ENCODE measurements at places on chromosomes 6 and 20. TPM values are rescaled to one million over a fixed set of nuclear protein-coding genes. Genes with fewer than 3 reads are reported as not detected.

DNA sequence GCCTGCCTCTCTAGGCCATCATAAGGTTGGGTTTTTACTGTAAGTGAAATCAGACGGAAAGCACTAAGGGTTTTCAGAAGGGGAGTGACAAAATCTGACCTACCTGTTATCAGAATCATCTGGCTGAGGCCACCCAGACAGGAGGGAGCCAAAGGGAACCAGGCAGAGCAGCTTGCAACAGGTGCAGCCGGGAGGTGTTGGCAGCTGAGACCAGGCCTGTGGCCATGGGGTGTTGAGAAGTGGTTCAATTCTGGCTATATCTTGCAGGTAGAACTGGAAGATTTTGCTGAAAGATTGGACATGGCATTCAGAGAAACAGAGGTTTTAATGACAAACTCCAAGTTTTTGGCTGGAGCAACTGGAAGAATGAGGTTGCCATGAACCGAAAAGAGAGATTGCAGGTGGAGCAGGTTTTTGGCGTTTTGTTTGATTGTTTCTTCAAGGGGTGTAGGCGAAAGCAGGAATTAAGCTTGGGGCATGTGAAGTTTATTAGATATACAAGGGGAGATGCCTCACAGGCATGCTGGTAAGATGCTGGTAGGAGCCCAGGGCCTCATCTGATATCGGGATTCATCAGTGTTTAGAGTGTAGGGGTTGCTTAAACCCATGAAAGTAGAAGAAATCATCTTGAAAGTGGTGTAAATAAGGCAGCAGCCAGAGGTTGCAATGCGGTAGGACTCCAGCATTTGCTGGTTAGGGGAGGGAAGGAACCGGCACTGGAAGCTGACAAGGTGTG is 35.1 kb upstream of the MAP3K4 start:
- no peaks in the 10 kb centered on the region for H3K36me3 ChIP-seq
- no peak overlapping the region for H3K4me3 ChIP-seq
- peaks cover 17% of the 10 kb centered on the region for H3K27me3 ChIP-seq
- no peak for DNase-seq
- no peaks in the 10 kb centered on the region for H3K4me1 ChIP-seq

DLGAP4 gene
- 44.2 TPM for total RNA-seq

- no peaks in the 10 kb centered on the region for H3K36me3 ChIP-seq
- DNase-seq = no peak
- no peaks in the 10 kb centered on the region for H3K27me3 ChIP-seq
- H3K27ac ChIP-seq = no peak overlapping the region
- H3K4me1 ChIP-seq = no peaks in the 10 kb centered on the region
These were observed 88.3 kb upstream of the NT5E start for GRCh38 chr6:85361643-85362014.

STK38 gene
- total RNA-seq = 93.2 TPM

- H3K4me1 ChIP-seq = no peaks in the 10 kb centered on the region
- no peak overlapping the region for H3K27ac ChIP-seq
These were observed 283.0 kb upstream of the CDH4 start for GRCh38 chr20:60968853-60969720.

DNA sequence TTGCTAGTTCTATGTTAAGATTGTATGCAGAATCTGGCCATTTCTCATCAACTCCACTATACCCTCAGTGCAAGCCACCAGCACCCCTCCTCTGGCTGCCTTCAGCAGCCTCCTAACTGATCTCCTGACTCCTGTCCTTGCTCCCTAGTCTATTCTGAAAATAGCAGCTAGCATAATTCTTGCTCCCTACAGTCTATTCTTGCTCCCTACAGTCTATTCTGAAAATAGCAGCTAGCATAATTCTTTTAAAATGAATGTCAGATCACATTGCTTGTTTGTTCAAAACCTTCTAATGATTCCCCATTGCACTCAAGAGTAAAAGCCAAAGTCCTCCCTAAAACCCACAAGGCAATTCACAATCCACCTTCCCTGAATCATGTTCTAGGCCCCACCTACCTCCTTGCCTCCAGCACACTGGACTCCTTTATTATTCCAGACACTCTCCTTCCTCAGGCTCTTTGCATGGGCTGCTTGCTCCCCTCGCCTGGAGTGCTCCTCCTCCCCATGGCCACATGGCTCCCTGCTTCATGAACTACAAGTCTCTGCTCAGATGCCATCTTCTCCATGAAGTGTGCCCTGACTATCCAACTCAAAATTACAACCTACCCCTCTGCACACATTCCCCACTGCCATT is 164.2 kb upstream of the TNFAIP3 start:
- H3K36me3 ChIP-seq = no peaks in the 10 kb centered on the region
- H3K27ac ChIP-seq = no peak overlapping the region
- H3K4me3 ChIP-seq = no peak overlapping the region
- H3K27me3 ChIP-seq = no peaks in the 10 kb centered on the region

GRCh38 chr6:169720207-169720855 is 4.0 kb downstream of the PHF10 start:
- H3K4me3 ChIP-seq = no peak overlapping the region
- no peak overlapping the region for H3K27ac ChIP-seq
- peaks cover 33% of the 10 kb centered on the region for H3K4me1 ChIP-seq
- DNase-seq = no peak

DNA sequence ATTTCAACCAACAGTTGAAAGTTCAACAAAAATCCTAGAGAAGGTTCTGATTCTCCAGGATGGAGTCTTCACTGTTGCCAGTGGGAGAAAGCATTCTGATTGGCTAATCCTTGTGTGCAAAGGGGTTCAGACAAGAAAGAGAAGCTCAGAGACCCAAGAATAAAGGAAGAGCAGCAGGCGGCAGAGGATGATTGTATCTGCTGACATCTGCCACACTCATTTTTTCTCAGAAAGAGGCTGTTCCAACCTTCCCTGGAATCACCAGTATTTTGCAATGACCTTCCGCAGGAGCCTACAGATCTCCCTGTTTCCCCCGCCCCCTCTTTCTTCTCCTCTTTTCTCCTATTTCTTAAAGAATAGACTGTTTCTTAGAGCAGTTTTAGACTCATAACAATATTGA is 376.7 kb downstream of the CDH26 start:
- no peak for DNase-seq
- peaks cover 2% of the 10 kb centered on the region for H3K27me3 ChIP-seq
- H3K27ac ChIP-seq = no peak overlapping the region
- no peaks in the 10 kb centered on the region for H3K36me3 ChIP-seq
- no peaks in the 10 kb centered on the region for H3K4me1 ChIP-seq

- no peak overlapping the region for H3K4me3 ChIP-seq
- no peaks in the 10 kb centered on the region for H3K27me3 ChIP-seq
- no peak for DNase-seq
- peaks cover 8% of the 10 kb centered on the region for H3K36me3 ChIP-seq
- no peak overlapping the region for H3K27ac ChIP-seq
These were observed 34.8 kb upstream of the UST start for GRCh38 chr6:148711833-148712654.

CCN2 gene
- not detected for total RNA-seq

GRCh38 chr6:20582586-20583443 is 48.6 kb downstream of the CDKAL1 start:
- peaks cover 38% of the 10 kb centered on the region for H3K36me3 ChIP-seq
- H3K27ac ChIP-seq = no peak overlapping the region
- no peak for DNase-seq
- peaks cover 17% of the 10 kb centered on the region for H3K4me1 ChIP-seq

- H3K27ac ChIP-seq = no peak overlapping the region
- H3K4me1 ChIP-seq = peaks cover 43% of the 10 kb centered on the region
- H3K4me3 ChIP-seq = no peak overlapping the region
- DNase-seq = no peak
- peaks cover 17% of the 10 kb centered on the region for H3K36me3 ChIP-seq
- H3K27me3 ChIP-seq = peaks cover 4% of the 10 kb centered on the region
These were observed 12.2 kb upstream of the PTGIS start for GRCh38 chr20:49579874-49580812.

DNA sequence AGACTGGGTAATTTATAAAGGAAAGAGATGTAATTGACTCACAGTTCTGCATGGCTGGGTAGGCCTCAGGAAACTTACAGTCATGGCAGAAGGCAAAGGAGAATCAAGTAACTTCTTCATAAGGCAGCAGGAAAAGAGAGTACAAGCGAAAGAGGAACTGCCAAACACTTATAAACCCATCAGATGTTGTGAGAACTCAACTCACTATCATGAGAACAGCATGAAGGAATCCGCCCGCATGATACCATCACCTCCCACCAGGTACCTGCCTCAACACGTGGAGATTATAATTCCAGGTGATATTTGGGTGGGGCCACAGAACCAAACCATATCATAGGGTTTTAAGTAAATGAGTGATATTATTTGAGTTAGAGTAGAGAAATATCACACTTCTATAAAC is 189.3 kb downstream of the TSHZ2 start:
- H3K4me3 ChIP-seq = no peak overlapping the region
- H3K27ac ChIP-seq = no peak overlapping the region
- no peaks in the 10 kb centered on the region for H3K36me3 ChIP-seq
- H3K27me3 ChIP-seq = no peaks in the 10 kb centered on the region
- peaks cover 9% of the 10 kb centered on the region for H3K4me1 ChIP-seq

DNA sequence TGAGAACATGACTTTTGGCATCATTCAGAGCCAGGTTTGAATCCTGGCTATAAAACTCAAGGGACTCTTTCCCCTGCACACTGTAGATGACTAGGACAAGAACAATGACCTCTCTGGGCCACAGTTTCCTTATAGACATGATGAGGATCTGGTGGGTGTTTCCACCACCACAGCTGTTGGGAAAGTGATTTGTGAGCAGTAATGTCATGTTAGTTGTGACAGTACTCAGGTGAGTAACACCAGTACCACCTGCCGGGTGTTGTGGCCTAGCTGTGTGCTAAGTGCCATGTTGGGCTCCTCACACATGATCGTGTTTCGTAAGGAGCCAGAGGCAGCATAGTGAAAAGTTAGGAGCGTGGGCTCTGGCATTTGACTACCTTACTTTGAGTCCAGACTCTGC is 24.1 kb downstream of the HM13 start:
- peaks cover 50% of the 10 kb centered on the region for H3K4me1 ChIP-seq
- no peaks in the 10 kb centered on the region for H3K27me3 ChIP-seq
- no peak for DNase-seq

DNA sequence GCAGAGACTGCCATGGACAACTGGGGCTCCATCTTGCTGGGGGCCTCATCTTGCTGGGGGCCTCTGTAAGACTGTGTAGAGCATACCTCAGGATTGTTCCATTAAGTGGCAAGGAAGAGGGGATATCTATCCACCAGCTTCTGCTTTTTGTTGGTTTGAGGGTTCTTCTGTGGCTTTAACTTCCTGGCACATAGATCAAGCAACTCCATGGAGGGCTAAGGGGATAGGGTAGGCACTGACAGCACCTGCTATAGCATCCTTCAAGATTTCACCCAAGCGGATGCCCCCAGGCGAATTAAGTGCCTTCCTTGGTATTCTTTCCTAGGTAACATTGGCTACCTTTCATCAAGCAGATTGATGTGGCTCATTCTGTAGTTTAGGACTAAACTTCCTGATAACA is 3.8 kb upstream of the LRRN4 start:
- peaks cover 11% of the 10 kb centered on the region for H3K4me1 ChIP-seq
- H3K4me3 ChIP-seq = no peak overlapping the region
- no peak overlapping the region for H3K27ac ChIP-seq

DNA sequence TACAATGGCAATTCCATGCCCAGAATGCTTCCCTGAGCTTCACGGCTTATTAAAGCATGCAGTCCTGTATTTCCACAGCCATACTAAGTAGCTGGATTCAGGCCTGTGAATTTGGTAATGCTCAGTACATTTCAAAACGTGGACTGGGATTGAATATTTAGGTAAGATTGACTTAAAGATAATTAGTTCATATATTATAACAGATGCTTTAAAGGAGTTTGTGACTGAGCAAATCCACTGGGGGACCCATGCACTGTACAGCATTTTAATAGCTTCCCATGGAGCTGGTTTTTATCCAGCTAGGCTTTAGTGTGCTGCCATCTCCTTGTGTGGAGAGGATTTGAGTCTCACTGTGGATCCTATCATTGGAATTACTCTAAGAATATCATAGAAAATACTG is 420.9 kb upstream of the FLRT3 start:
- no peaks in the 10 kb centered on the region for H3K4me1 ChIP-seq
- no peak overlapping the region for H3K27ac ChIP-seq
- DNase-seq = no peak
- no peaks in the 10 kb centered on the region for H3K27me3 ChIP-seq
- H3K4me3 ChIP-seq = no peak overlapping the region

BMP7 gene
- not detected for total RNA-seq

GRCh38 chr6:81694855-81695254 is 57.6 kb downstream of the TENT5A start:
- H3K36me3 ChIP-seq = no peaks in the 10 kb centered on the region
- H3K4me3 ChIP-seq = no peak overlapping the region
- DNase-seq = no peak
- no peaks in the 10 kb centered on the region for H3K27me3 ChIP-seq

BMP6 gene
- not detected for total RNA-seq

DNA sequence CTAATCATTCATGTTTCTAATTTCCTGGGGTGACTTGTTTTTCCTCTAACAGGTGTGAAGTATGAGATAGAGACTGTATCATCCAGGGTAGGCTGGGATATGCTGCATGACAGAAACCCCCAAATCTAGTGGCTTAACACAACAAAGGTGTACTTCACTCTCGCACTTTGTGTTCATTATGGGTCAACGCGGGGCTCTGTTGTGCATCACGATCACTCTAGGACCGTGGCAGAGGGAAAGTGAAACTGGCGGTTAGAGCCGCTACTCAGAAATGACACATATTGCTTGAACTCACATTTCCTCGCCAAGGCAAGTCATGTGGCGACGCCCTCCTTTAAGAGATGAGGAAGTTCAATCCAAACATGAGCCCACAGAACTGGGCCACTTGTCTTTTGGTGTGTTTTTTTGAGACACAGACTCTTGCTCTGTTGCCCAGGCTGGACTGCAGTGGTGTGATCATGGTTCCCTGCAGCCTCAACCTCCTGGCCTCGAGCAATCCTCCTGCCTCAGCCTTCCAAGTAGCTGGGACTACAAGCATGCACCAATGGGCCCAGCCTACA is 41.3 kb downstream of the PCNA start:
- H3K36me3 ChIP-seq = peaks cover 2% of the 10 kb centered on the region
- peak; percentile 90 for DNase-seq
- H3K4me3 ChIP-seq = peak overlapping the region; percentile 68

DNA sequence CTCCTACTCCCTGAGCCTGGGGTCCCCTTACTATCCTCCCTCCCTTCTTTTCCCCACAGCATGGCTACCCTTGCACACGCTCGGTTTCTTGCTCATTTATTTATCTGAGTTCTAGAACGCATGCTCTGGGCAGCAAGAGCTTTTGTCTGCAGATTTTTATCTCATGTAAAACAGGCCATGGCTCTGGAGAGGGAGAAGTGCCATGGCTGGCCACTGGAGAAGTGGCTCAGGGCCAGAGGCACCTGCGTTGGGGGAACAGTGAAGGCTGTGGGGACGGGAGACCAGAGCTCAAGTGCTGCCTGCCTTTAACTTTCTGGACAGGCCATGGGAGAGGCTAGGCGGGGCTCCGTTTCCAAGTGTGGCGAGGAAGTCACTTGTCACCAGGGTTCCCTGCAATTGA is 177.7 kb upstream of the SULF2 start:
- H3K4me3 ChIP-seq = no peak overlapping the region
- H3K4me1 ChIP-seq = no peaks in the 10 kb centered on the region
- H3K27me3 ChIP-seq = peaks cover 4% of the 10 kb centered on the region
- no peak for DNase-seq

- H3K4me1 ChIP-seq = no peaks in the 10 kb centered on the region
- H3K36me3 ChIP-seq = no peaks in the 10 kb centered on the region
- H3K27ac ChIP-seq = no peak overlapping the region
These were observed 700.0 kb downstream of the RFPL4B start for GRCh38 chr6:113047148-113047547.

GMPR gene
- total RNA-seq = 4.0 TPM

All from activated CD4-positive, alpha-beta memory T cell treated with anti-CD3 and anti-CD28 coated beads, Interleukin-2, amount 10 ng/mL, durations not matched to agents 7 days and 5 days (primary cell).